NCI-H187 (cell line): ENCODE measurements at places on chromosomes 11 and 22.

DNA sequence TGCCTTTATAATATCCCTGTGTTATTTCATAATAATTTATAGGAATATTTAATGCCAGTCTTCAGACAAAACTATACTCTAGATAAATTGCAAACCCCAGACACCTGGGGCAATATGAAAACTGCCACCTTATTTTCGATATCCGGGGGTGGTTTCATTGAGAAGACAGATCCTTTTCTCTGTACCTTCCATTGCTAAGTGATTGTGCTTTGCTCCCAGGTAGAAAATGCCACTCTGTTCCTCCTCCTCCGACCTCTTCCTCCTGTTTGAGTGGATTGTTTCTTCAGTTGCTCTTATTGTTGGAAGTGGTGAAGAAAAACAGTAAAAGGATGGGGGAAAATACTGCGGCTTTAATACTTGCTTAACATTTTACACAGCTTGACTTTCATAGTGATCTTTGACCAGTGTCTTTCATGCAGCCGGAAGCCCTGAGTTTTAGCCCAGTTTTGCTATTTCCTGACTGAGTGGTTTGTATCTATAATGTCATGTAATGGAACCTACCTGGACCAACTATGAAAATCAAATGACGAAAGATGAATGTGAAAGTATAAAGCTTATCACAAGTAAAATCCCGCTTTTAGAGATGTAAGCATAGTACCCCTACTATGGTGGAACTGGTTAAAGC, 5.6 kb upstream of the GRIK4 start:
- no peak for DNase-seq

- DNase-seq: no peak
These were observed 35.9 kb upstream of the LYVE1 start for GRCh38 chr11:10604340-10604748.

GRCh38 chr11:68340784-68341556, 28.6 kb downstream of the LRP5 start:
- DNase-seq: no peak

- DNase-seq: no peak
These were observed 22.1 kb downstream of the ANO1 start for GRCh38 chr11:70100280-70100603.

DNA sequence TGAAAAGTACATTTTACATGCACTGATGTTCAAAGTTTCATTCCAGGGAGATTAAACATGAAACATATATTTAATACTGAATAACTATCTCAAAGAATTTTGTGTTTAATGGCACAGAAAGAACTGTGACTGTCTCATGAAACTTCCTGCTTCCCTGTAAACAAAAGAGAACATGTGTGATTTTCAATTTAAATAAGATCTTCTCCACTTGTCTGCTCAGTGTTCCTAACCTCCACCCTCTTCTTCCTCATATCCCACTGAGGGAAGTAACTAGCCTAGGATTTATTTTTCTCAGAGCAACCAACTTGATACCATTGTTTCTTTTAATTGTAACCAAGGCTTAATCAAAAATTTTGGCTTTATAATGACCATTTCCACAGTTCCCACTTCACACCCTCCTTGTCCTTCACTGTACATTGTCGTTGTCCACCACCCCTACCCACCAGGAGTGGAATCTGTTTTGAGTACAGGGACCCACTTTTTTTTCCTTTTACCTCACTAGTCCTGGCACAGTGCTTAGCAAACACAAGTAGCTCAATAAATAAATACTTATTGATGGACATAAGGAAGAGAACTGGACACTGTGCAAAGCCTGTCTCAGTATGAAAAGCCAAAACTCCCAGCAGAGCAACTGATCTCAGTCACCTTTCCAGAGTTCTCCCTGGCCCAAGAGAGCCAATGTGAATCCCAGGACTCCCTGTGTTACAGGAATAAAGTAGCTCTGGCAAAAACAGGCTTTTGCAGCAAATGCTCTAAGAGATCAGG, 4.2 kb downstream of the CPSF7 start:
- no peak for DNase-seq
